ENCODE measurements at places on chromosomes 2 and 18. TPM values are rescaled to one million over a fixed set of nuclear protein-coding genes. Genes with fewer than 3 reads are reported as not detected.

ANKRD53 gene
- total RNA-seq, result not detected

DNA sequence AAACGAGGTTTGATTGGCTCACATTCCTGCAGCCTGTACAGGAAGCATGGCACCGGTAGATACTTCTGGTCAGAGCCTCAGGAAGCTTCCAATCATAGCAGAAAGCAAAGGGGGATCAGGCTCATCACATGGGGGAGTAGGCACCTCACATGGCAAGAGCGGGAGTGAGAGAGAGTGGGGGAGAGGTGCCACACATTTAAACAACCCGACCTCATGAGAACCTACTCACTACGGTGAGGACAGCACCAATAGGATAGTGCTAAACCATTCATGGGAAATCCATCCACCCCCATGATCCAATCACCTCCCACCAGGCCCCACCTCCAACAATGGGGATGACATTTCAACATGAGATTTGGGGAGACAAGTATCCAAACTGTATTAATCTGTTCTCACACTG is 105.8 kb downstream of the SOCS6 start:
- no peak for DNase-seq

DNA sequence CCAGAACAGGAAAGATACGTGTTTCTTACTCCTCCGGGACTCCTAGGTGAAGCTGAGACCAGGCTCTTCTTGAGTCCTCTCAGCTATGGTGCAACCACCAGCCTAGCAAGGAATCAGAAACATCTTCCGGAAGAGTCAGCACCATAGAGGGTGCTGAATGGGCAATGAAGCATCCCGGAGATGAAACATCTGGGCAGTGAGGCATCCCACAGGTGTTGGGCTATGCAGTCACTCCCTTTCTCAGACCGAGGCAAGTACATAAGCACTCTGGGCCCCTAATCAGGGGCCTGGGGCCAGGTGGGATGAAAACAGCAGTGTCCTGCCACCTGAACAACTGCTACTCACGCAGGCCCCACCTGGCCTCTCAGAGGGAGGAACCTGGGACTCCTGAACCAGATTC is 1.4 kb upstream of the CAPN10 start:
- DNase-seq, result no peak

PLGLB1 gene
- total RNA-seq, result 2.7 TPM

GRCh38 chr2:69780921-69781320 is 39.0 kb downstream of the ANXA4 start:
- DNase-seq, result no peak
